ENCODE measurements at places on chromosomes 5 and 9.

GRCh38 chr9:100700689-100701318, 122.9 kb downstream of the CAVIN4 start:
- no peak for DNase-seq

GRCh38 chr5:7876867-7877266, 7.9 kb downstream of the MTRR start:
- DNase-seq: no peak

- DNase-seq: no peak
Observed at GRCh38 chr9:76219560-76220151, 174.6 kb downstream of the RFK start.

GRCh38 chr5:74201334-74202081, 439.0 kb downstream of the ENC1 start:
- DNase-seq: no peak

- DNase-seq: no peak
Observed at GRCh38 chr5:76821136-76821535, 2.3 kb downstream of the F2RL1 start.

DNA sequence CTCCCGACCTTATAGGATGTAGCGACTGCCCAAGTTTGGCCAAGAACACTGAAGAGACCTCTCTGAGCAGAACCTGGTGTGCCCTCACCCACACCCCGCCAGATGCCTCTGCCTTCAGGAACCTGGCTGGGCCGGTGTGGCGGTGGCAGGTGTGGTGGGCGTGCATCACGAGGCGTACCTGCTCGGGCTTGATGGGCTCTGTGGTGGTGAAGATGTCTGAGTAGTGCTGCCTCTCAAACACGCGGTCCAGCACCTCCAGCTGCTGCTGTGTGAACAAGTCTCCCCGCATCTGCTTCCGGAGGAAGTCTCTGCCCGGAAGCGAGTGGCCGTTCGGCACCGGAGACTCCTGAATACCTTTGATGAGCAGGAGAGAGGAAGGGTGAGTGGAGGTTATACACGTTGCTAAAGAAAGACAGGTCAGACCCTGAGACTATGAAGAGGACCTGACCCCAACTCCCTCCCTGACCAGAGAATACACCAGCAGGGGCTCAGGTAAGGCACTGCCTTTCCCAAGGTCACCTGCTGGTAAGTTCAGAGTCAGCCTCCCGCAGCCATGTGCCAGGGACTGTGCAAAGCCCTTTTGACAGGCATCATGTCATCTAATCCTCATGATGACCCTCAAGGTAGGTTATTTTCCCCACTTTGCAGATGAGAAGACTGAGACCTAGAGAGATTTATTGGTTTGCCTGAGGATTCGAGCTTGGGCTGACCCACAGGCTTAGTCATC, 67.5 kb downstream of the PAX5 start:
- DNase-seq: no peak

GRCh38 chr5:62385131-62385530, 18.6 kb downstream of the DIMT1 start:
- DNase-seq: no peak

GRCh38 chr9:113417370-113417769, 6.8 kb downstream of the C9orf43 start:
- DNase-seq: no peak

DNA sequence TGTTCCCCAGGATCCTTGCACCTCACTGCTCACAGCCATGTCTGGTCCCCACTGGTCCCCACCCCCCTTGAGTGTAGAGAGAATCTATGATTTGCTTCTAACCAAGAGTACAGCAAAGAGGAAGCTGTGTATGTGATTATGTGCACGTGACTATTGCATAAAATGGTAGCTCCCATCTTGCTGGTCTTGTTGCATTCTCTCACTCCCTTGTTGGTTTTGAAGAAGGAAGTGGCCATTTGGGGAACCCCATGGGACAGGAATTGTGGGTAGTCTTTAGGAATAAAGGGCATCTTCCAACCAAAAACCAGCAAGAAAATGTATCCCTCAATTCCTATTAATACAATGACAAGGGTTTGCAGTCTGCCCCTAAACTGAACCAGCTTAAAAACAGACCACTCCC, 5.2 kb upstream of the FCN2 start:
- no peak for DNase-seq

GRCh38 chr9:115005322-115005721, 74.9 kb upstream of the TNFSF8 start:
- no peak for DNase-seq

DNA sequence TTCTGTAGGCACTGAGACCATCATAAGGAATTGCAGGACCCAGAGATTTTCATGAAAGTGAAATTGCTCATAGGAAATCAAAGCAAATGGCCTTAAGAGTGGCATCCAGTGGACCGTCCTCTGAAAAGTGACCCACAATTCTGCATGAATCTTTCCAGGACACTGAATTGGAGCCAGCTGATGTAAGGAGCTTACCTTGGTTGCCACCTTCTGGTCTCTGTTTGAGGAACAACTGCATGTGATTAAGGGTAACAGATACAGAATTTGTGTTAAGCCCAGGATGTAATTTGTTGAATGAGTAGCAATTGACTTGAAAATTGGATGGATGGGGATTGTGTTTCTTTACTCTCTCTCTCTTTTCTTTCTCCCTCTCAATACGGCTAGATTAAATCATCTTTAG, 49.9 kb upstream of the GAS1 start:
- no peak for DNase-seq

- DNase-seq: no peak
Observed at GRCh38 chr9:71643330-71643729, 125.0 kb downstream of the CEMIP2 start.

GRCh38 chr5:115435065-115435777, 109.4 kb downstream of the FEM1C start:
- no peak for DNase-seq

DNA sequence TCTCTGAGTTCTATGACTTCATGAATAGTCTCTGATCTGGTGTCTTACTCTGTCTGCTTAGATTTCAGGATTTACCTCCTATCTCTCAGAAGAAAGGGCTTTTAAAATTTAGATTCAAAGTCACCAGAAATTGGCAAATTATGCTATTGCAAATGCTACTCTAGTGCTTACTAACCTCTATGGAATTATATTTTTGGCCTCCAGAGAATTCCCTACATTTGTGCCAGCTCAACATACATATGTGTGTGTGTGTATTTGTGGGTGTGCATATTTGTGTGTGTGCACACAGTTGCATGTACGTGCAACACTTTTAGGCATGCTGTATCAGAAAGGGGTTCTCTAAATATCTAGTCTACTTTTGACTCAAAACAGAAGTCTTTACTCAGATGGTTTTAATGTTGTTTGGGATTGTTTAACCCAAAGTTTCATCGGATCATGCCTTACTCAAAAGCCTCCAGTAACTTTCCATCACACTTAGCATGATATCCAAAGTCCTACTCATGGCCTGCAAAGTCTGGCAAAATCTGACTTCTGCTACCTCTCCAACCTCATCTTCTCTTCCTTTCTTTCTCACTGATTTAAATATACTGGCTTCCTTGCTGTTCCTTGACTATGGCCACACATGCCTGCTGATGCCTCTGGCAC, 147.6 kb upstream of the NR3C1 start:
- no peak for DNase-seq

DNA sequence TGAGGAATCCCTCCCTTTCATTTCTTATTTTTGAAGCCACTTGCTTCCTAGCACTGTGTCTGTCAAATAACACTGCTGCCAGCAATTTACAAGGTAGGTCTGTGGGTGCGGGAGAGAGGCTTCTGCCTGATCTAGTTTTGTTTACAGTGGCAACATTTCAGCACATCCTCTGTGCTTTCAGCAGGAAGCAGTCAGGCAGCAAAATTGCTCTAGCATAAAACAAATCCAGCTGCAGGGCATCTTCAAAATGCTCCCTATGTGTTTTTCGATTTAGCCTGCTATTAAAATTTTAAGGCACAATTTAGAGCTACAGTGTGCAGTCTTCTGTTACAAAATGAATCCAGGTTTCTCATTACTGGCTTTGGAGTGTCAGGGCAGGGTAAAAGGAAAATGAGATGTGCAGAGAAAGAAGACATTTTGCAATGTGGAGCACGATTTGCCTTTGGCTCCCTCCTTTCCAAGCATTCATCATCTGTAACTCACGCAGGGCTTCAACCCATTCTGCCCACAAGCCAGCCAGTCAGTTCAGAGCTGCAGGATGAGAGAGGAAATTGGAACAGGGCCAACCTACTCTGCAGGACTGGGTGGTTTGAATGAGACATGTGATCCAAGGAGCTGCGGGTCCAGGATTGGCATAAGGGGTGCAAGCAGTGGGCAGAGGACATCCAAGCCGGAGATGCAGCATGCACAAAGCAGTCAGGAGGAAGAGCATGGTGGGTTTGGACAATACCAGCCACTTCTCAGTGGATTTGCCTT, 143.4 kb upstream of the APC start:
- no peak for DNase-seq

DNA sequence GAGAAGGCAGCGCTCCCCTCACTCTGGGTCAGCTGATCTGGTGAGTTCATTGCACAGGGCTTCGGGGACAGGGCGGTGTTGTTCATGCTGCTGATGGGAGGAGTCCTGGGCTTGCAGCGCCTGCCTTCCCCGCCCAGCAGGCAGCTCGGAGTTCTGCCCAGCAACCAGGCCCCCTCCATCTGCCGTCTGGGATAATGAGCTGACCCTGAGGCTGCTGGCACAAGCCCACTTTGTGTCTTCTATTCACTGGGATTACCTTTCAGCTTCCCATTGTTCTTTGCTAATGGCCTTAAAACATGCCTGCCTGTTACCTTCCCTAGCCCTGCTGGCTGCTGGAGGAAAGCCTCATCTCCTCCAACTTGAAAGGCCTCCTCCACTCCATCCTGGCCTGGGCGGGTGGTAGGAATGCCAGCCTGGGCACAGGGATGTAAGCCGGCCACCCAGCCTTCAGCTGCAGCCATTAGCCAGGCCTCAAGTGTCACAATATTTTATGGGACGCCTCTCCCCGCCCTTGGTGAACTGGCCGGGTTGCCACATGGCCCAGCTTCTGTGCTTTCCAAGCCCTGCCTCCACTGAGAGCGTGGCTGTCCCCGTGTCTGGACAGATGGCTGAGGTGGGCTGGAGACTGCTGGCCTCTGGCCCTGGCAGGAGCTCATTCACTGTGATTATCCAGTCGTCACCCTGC, 70.4 kb downstream of the GADD45G start:
- no peak for DNase-seq

- no peak for DNase-seq
Observed at GRCh38 chr5:58544195-58544594, 38.7 kb upstream of the RAB3C start.

DNA sequence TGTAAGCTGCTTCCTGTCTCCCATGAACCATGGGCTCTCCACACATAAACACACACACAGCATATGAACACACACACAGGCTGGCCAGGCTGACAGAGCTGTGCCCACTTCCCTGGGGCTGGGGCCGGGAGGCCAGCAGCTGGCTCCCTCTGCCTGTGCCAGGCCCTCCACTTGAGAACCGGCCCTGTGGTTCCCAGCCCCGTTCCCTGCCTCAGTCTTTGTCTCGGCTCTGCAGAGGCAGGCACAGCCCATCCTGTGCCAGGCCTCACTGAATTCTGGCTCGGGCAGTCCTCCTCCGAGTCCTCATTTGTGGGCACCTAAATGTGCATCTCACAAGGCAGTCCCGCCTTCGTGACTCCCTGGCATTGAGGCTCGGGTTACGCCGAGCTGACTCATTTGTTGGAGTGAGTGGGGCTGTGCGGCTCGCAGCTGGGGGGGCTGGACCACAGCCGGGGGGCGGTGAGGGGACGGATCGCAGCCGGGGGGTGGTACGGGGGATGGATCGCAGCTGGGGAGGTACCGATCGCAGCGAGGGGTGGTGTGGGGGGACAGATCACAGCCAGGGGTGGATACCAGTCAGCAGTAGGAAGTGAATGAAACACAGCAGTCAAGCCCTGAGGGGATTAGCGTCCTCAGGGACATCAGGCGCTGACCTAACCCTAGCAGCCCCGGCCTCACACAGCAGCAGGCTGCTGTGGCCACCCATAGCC, 72.3 kb downstream of the PSMB7 start:
- no peak for DNase-seq

DNA sequence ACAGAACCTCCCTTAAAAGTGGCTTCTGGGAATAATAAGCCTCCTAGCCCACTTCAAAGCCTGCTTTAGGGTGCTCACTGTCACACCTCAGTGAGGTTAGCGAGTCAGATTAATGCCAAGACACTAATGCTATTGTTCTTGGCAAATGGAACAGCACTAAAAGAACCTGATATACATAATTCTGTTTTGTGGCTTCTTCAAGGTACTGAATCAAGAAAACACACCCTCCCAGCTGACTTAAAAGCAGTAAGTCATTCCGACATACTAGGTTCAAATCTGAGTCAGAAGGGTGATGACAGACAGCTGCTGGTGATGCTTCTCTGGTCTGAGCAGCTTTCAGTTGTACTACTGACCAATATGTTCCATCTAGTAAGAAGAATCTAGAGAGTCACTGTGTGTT, 121.6 kb downstream of the OXCT1 start:
- DNase-seq: no peak

GRCh38 chr9:135374591-135374990, 105.0 kb upstream of the PPP1R26 start:
- no peak for DNase-seq

DNA sequence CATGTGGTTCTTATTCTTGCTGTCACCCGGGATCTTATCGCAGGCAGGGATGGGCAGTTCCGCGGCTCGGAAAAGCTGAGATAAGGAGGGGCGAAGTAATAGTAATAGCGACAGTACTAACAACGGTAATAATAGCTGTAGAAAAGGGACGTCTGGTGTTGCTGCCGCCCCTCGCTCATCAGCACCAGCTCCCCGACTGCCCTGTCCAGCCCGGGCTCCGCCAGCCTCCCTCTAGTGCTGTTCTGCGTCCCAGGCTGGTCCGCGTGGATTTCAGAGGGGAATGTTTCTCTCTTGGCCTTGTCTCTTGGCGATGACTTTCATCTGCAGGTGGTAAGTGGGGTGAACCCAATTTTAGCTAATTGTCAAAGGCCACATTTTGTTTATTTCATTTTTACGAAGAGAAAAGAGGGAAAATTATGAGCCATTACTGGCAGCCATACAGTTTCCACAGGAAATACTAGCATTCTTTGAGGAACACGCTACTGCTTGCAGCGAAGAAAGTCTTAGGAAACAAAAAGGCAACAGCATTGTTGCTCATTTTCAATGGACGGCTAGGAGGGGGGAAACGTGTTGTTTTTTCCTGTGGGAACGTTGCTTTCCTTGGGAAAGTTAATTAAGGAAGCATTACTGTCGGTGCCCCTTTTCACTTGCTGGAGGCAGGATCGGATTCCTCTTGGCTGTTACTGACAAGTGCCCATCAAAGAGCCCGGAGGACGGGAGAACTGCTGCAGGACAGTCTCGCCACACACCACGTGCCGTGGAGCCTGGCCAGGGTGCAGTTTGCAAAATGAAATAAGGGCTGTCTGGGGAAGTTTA, 762 bp downstream of the SNCAIP start:
- DNase-seq: no peak

- DNase-seq: no peak
Observed at GRCh38 chr9:37468620-37469019, 3.4 kb upstream of the ZBTB5 start.

- no peak for DNase-seq
Observed at GRCh38 chr5:133344266-133344665, 268.1 kb downstream of the FSTL4 start.

GRCh38 chr5:87195104-87195591, 72.5 kb upstream of the RASA1 start:
- DNase-seq: no peak

- DNase-seq: no peak
Observed at GRCh38 chr9:114957558-114957957, 27.2 kb upstream of the TNFSF8 start.

DNA sequence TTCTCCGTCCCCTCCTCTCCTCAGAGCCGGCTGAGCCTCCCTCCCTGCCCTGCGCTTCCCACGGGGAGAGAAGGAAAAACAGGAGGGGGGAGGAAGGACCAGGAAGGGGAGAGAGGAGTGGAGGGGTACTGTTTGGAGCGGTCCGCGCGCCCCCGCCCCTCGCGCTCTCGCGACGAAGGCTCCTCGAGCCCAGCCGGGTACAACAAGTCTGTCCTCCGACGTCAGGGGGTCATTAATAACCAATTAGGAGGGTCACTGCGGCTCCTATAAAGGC, 480 bp upstream of the PRDM12 start:
- no peak for DNase-seq

All from effector CD8-positive, alpha-beta T cell (primary cell).